Fibroblast of skin of right biceps (primary cell): ENCODE measurements at places on chromosomes 13 and 19.

DNA sequence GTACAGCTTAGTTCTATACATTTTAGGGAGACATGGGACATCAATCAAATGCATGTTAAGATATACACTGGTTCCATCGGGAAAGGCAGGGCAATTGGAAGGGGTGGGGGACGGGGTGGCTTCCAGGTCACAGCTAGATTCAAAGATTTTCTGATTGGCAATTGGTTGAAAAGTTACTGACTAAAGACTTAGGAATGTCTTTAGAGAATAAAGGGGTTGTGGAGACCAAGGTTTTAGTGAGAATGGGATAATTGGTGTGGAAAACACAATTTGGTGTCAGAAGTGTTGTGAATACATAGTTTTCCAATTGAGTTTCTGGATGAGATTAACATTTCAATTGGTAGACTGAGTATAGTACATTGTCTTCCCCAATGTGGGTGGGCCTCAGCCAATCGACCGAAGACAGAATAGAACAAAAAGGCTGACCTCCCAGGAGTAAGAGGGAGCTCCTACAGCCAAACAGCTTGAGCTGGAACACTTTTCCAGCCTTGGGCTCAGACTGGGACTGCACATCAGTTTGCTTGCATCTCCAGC, 988 bp upstream of the CCDC169 start:
- peak; percentile 20 for DNase-seq

DNA sequence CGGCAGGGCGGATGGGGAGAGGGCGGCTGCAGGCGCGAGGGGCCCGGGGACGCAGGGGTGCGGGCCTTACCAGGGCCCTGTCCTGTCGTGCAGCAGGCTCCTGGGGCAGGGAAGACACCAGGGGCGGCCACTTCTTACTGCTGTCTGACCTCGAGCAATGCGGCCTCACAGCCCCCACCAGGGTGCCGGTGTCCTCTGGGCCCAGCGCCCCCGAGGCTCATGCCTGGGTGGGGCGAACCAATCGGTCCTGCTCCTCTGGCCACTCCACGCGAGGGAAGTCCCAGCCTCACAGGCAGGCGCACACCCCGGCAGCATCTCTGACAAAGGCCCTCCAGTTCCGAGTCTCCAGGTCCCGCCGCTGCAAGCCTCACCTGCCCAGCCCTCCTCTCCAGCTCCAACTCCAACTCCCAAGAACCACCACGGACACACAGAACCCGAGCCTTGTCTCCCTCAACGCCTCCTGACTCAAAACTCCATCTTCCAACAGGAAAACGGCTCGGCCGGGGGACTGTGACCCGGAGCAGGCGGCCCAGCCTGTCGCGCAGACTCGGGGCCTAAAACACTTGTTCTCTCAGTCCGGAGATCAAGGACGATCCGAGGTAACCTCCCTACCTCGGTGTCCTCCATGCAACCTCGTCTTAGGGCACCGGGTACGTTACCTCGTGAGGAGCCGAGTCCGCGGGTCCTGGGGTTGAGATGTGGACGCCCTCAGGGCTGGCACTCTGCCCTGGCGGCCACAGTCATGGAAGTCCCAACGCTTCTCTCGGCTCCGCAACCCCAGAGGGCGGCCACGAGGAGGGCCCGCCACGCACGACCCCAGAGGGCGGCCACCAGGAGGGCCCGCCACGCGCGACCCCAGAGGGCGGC, 6.5 kb downstream of the FGF22 start:
- DNase-seq = no peak

- no peak for DNase-seq
These were observed 15.2 kb downstream of the BIVM start for GRCh38 chr13:102814025-102814607.

GRCh38 chr13:95955255-95955654, 97.9 kb downstream of the UGGT2 start:
- DNase-seq = no peak

DNA sequence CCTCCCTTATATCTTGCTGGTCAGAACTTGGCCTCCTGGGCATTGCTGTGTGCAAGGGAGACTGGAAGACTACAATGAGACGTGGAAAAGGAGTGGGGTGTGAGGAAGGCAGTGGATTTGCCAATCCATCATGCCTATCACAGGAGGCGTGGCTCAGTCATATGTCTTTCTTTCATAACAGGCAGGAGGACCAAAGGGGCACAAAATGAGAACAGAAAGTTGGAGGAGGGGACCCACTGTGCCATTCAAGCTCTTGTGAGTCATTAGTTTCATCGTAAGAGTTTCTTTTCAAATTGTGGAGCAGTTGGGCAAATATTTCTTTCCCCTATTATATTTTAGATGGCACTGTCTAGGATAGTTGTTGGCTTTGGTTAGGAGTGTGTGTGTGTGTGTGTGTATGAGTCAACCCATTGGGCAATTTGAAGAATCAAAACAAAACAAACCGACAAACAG, 471.5 kb downstream of the TSHZ3 start:
- no peak for DNase-seq

- no peak for DNase-seq
These were observed 68.3 kb downstream of the ZNF431 start for GRCh38 chr19:21210037-21210621.

- DNase-seq = peak; percentile 77
These were observed 11.7 kb downstream of the RANBP3 start for GRCh38 chr19:5966215-5966614.

GRCh38 chr19:38057959-38058690, 151.1 kb downstream of the SIPA1L3 start:
- no peak for DNase-seq

- peak; percentile 91 for DNase-seq
These were observed 3.6 kb upstream of the GNG8 start for GRCh38 chr19:46639358-46640182.

DNA sequence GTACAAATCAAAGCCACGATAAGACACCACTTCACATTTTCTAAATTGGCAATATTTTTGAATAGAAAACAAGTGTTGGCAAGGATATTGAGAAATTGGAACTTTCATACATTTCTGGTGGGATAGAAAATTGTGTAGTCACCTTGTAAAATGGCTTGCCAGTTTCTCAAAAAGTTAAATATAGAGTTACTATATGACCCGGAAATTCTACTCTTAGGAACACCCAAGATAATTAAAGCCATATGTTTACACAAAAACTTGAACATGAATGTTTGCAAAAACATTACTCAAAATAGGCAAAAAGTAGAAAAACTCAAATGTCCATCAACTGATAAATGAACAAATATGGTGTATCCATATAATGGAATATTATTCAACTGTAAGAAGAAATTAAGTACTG, 552.5 kb downstream of the TBC1D4 start:
- peak; percentile 14 for DNase-seq

DNA sequence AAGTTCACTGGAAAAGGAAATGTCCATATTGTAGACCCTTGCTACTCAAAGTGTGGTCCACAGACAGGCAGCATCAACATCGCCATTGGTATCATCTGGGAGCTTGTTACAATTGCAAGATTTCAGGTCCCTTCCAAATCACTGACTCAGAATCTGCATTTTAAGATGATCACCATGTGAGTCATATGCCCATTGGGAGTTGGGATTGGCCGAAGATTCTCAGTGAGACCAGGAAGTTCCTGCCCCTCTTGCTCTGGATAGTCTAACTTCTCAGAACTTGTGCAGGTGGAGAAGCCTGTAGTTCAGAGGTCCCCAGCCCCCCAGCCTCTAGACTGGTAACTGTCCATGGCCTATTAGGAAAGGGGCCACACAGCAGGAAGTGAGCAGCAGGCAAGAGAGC, 48.9 kb upstream of the URAD start:
- DNase-seq = peak; percentile 4

DNA sequence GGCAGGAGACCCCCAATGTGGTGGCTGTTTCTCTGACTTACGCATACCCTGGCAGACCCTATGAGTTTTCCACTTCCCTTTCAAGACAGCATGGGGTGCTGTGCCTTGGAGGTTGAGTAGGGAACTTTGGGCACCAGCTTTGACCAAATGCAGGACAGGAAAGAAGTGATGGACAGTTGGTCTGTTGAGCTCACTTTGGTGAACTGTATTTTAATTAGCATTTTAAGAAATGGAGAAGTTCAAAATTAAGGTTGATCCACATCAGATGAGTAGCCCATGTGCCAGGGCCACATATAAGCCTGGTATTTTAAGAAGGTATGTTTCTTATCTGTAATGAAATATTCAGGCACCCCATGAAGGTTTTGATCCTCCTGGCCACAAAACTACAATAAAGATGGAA, 46.1 kb upstream of the RAP2A start:
- no peak for DNase-seq
